COLO829 (cell line): ENCODE measurements at places on chromosomes 5 and 9.
A peak's percentile ranks its signal among the peaks of the same experiment; 100 is the strongest.

DNA sequence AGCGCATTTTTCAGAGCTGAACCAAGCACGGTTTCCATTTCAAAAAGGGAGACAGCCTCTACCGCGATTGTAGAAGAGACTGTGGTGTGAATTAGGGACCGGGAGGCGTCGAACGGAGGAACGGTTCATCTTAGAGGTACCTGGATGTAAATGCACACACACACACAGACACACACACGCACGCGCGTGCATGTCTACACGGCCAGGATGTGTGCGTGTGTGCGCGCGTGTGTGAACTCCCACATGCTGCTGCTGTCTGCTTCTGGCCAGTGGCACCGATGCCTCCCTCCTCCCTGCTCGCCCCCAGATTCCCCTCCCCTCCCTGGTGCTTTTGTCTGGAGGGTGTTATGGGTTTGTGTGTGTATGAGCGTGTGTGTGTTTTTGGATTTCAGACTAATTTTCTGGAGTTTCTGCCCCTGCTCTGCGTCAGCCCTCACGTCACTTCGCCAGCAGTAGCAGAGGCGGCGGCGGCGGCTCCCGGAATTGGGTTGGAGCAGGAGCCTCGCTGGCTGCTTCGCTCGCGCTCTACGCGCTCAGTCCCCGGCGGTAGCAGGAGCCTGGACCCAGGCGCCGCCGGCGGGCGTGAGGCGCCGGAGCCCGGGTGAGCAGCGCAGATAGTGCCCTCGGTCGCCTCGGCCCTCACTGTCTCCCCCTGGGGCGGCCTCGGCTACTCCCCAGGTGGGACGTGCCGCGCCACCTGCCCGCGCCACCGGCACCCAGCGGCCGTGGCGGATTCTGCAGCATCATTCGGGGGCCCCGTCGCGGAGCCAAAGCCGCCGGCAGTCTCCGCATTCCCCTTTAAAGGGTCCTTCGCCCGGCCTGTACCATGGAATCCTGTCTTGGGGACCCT lies at the start of gene NTRK2:
NTRK2 (plus strand) TSS at position 442 of the 850 bp plus-strand sequence. CDS start 1,020 bp downstream, outside the sequence.
- no peak for DNase-seq

DNA sequence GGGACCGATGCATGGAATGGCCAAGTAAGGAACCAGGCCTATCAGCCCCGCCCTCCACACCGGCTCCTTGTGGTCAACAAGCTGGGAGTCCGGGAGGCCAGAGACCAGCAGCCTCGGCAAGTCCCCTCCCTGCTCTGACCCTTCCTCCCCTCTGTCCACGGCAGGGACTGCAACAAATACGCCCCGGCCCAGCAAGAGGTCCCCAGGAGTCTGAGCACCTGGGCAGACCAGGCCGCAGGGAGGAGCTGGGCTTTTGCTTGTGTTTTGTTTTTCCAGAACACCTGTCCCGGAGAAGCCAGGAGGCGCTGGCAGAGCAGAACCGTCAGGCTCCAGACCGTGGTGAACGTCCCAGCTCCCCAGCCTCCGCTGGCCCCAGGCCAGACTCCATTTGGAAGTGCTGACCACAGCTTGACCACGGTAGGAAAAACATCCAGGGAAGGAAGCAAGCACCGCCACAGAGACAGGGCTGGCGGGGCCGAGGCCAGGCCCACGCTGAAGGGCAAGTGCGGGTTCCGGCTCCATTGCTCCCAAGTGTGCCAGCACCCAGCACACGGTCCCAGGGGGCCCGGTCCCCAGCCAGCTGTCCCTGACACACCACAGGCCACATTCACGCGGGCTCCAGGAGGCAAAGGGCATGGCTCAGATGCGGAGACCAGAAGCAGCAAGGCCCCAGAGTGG lies 56.7 kb downstream of the VAV2 start:
- DNase-seq: no peak

DNA sequence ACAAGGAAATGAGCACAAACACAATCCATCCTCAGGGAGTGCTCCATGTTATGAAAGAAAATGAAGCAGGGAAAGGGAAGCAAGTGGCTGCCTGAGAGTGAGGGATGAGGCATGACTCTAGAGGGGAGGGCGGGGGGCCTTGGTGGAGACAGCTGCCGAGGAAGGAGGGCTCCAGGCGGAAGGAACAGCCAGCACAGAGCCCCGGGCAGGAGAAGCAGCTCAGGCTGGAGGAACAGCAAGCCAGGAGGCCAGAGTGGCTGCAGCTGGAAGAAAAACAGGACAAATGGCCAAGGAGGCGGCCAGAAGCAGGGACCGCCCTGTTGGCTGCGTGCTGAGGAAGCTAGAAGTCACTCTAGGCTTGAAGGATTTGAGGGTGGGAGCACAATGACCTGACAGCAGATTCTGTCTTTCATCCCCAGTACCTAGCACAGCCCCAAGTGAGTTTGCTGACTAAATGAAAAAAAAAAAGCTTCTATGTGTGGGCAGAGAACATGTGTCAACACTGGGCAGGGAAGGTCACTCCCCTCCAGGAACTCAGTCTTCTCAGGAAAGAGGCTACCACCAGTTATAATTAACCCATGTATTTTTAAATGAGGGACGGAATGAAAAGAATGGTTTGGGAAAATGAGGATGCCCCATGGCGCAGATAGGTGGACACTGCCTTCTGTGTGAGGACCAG lies 142.8 kb downstream of the DCP2 start:
- DNase-seq: no peak

DNA sequence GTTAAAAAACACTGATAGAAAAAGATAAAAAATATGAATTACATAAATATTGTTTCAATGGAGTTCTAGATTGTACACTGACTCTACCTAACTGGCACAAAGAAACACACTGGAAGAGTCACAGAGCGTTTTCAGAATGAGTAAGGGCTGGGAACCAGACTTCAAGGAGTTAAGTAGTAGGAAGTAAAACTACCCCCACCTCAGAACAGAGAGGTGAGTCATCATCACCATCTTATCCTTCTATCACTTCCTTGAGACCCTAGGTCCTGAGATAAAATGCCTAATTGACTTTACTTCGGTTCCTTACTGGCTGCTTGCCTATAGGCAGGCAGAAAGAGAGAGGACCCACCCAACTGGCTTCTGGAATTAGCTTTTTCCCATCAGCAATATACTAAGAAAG lies 79.7 kb downstream of the ELAVL2 start:
- no peak for DNase-seq

DNA sequence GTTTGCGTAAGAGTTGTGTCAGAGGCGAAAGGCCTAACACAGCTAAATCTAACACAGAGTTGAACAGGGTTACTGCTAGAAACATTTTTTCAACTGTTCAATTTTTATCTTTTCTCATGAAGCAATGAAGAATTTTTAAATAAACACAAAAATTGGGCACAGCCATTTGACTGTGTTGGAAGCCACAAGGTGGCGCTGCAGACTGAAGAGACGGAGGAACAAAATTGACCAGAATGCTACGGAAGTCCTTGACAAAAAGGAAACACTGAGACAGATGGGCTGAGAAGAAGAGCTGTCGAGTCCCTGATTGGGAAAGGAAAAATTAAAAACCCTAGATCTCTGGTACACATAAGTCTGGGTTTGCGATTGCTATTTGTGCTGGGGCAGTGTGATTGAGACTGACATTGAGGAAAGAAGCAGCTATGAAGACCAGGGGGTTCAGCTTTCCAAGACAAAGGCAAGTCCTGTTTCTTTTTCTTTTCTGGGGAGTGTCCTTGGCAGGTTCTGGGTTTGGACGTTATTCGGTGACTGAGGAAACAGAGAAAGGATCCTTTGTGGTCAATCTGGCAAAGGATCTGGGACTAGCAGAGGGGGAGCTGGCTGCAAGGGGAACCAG lies at the start of gene PCDHB9:
PCDHB9 (plus strand) TSS at position 265 of the 616 bp plus-strand sequence; CDS start at position 423, 158 bp downstream.
- DNase-seq: peak; percentile 34

- peak; percentile 64 for DNase-seq
These were observed 48.6 kb upstream of the TLE1 start for GRCh38 chr9:81737871-81738507.

- DNase-seq: no peak
These were observed 505.1 kb upstream of the KLF4 start for GRCh38 chr9:107994648-107995047.
